Natural killer cell (primary cell): ENCODE measurements at places on chromosomes 3 and 15.

GRCh38 chr15:52673312-52673711 is 5.9 kb downstream of the ATOSA start:
- DNase-seq: no peak

- no peak for DNase-seq
Observed at GRCh38 chr3:11145888-11146287, 8.4 kb upstream of the HRH1 start.

DNA sequence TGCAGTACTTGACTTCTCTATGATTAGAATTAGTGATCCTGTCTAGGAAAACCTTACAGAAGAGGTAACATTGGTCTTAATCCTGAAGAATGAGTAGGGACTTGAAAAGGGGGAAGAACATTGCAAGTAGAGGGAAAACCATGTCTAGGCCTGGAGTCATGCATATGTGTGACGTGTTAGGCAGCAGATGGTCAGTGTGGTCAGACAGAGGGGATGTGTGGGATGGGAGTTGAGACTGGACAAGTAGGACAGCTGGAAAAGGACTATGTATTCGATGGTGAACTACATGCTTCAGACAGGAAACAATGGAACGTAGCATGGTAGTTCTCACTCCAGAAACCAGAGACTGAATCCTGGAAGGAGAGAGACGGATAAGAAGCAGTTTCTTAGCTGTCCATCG is 235.6 kb upstream of the LRTM1 start:
- DNase-seq: no peak

GRCh38 chr3:45944830-45945620 is 1.8 kb downstream of the CXCR6 start:
- DNase-seq: no peak

DNA sequence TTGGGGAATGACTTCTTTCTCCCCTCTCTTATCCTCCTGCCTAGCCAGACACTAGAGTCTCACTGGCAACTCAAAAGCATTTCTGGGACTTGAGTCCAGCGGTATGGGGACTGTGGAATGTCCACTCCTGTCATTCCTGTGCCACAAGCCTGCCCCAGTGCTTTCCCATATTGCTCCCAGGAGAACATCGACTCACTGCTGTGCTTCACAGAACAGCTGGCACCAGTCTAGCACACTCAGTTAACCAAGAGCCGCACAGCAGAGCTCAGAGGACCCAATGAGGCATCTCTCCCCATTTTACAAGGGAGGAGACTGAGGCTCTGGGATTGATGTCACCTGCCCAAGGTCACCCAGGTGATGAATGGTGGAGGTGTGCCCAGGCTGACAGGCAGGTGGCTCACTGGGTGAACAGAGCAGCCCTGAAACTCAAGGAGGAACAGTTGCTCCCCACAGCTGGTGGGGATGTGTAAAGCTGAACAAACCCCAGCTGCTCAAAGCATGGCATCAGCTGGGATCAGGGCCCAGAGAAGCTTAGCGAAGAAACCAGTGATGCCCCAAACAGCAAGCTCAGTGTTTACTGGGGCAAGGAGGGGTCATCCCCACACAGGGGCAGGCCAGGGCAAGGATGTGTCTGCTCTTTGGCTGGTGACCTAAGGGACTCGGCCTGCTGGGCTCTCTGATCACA is 35.4 kb upstream of the DUSP7 start:
- DNase-seq: no peak

GRCh38 chr3:113255100-113255853 is 43.9 kb downstream of the BOC start:
- DNase-seq: no peak

DNA sequence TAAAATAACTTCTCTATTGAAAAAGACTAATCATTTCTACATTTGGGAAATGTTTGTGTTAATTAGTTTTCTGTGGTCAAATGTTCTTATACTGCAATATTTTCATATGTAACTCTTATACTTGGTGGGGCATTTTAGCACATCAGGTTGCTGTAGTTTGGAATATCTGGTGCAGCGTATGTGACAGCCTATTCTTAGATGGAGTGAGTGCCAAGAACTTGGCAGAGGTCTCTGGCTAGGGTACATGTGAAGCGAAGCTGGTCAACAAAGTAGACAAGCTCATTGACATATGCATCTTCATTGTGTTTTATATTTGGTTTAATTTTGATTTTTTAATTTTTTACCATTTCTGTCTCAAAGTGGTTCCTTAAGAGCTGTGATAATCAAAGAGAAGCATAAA is 53.2 kb downstream of the CHAC1 start:
- DNase-seq: no peak

GRCh38 chr3:125602752-125603649 is 7.7 kb upstream of the OSBPL11 start:
- no peak for DNase-seq

DNA sequence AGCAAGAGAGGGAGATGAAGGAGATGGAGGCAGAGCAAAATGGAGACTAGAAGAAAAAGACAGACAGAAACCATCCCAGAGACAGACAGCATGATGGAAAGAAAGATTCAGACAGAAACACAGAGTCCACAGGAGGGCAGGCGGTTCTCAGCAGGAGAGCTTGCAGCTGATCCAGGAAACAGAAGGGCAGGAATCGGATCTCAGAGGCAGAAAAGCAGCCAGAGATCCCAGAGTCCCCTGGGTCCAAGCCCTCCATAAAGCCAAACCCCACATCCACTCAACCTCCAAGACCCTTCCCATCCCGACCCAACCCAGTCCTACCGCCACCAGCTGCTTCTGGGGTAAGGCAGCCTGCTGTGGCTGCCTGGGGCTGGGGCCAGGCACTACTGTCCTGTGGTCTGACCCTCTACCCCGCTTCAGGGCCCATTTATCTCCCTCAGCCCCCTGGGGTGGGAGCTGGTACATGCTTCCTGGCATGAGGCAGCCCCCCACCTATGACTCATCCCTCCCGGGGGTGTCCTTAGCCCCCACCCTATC is at the start of gene UCN2:
TSS of gene UCN2 (minus strand) at position 400 of the 537 bp plus-strand sequence. CDS start 657 bp downstream, outside the sequence.
- DNase-seq: no peak

GRCh38 chr3:188092648-188093047 is 61.3 kb upstream of the LPP start:
- DNase-seq: no peak

GRCh38 chr3:15081960-15082664 is 16.8 kb downstream of the RBSN start:
- DNase-seq: no peak

GRCh38 chr3:66336333-66336766 is 115.5 kb downstream of the SLC25A26 start:
- DNase-seq: no peak

DNA sequence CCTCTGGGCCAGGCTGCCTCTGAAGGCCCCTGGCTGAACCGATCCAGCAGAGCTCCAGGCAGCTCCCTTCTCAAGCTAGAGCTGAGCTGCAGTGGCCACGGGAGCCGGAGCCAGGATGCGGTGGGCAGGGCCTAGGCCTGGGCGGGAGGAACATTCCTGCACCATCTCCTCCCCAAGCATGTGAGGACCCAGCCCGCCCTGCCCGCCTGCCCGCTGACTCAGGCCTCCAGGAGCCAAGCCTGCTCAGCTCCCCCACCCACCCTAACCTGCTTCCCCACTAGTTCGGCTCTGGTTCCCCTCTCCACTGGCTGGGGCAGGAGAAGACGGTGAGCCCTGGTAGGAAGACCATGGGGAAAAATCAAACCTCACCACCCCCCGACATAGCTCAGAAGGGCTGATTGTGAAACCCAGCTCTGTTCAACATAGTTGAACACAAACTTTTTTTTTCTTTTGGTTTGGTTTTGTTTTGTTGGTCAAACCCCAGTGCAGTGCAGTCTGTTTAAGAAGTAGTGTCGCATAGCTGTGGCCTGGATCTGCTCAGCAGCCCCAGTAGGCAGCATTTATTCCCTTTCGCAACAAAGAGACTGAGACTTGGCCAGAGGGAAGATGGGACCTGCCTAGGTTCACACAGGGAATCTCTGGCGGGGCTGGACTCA is 13.5 kb downstream of the SNX33 start:
- no peak for DNase-seq

GRCh38 chr3:113620091-113620490 is 76.4 kb downstream of the USF3 start:
- no peak for DNase-seq

- DNase-seq: no peak
Observed at GRCh38 chr15:79132770-79133169, 42.2 kb upstream of the RASGRF1 start.

DNA sequence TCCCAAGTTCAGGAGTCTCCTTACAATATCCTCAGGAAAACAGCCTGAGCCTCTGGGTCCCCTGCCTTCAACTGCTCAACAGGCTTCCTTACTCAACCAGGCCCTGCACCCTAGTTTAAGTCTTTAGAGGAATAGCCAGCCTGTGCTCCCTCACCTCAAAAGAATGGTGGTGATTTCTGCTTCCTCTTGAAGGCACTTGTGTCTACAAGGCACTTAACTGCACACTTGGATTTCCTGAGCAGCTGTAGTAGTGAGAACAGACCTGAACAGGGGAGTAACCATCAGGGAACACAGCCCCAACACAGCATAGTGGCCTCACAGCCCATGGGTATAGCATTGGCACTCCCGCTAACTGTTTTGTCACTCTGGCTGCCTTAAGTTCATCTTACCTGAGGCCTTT is 244.3 kb downstream of the MYRIP start:
- no peak for DNase-seq

DNA sequence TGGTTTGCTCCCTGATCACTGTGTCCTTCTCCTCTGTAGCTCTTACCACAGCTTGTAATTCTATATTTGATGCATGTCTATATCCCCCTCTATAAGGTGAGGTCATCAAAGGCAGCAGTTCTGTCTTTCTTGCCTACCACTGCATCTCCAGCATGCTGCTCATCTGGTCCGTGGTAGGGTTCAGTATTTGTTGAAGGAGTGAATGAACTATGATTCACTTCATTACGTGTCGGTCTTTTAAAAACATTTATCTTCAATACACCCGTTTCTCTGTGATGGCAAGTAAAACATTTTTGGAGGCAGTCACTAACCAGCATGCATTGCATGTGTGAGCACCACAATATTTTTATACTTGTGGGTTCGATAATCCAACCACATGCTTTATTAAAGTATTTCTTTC is 27.6 kb downstream of the CHST14 start:
- no peak for DNase-seq

- no peak for DNase-seq
Observed at GRCh38 chr15:45417303-45417950, 39.1 kb upstream of the GATM start.

DNA sequence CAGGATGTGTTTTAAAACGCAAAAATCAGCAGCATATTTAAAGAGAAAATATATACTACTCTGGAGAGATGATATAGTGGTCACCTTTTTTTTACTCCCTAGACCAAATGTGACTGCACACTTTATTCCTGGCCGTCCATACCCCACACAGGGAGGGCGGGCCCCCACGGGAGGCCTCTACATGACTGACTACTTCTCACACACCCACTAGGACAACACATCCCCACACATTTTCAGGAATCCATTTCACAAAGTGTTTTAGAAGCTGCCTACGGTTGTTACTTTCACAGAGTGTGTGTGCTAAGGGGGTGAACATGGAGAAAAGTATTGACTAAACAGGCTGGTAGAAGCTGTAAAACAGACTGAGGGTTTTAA is 67.9 kb downstream of the CHSY1 start:
- DNase-seq: no peak

DNA sequence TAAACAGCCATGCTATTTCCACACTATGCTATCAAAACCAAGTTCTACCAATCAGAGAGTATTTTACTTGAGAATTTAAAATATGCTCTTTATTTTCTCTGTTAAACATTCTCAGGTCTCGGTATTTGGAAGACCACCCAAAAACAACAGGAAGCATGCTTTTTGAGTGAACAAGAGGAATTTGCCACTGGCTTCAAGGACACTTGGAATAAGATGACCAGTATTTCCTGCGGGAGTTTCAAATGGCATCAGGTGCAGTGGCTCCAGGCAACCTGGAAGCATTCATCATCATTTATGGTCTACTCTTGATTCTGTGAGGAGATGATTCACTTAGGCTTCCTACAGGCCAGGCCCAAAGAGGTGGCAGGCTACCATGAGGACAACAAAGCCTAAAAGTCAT is 305.7 kb upstream of the ATP11B start:
- DNase-seq: no peak

DNA sequence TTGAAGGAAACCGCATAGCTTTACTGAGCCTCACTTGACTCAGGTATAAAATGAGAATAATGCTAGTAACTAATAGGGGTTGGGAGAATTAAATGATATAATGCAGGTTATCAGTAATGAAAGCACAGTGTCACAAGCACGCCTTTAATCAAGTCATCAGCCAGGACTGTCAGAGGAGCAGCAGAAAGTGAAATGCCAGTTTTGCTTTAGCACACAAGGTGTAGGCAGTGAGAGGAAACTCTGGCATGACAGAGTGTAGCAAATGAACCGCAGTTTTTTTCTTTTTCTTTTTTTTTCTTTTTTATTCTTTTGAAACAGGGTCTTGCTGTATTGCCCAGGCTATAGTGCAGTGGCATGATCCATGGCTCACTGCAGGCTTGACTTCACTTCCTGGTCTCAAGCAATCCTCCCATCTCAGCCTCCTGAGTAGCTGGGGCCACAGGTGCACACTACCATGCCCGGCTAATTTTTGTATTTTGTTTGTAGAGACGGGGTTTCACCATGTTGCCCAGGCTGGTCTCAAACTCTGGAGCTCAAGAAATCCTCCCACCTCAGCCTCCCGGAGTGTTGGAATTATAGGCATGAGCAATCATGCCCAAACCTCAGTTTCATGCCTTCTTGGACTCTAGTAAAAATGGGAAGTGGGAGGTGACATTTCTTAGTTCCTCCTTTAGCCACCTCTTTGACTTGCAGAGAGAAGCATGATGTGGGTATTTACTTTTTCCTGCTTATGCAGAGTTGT is 9.7 kb upstream of the SCAANT1 start:
- DNase-seq: no peak

GRCh38 chr3:152379415-152380042 is 110.8 kb downstream of the MBNL1 start:
- no peak for DNase-seq

DNA sequence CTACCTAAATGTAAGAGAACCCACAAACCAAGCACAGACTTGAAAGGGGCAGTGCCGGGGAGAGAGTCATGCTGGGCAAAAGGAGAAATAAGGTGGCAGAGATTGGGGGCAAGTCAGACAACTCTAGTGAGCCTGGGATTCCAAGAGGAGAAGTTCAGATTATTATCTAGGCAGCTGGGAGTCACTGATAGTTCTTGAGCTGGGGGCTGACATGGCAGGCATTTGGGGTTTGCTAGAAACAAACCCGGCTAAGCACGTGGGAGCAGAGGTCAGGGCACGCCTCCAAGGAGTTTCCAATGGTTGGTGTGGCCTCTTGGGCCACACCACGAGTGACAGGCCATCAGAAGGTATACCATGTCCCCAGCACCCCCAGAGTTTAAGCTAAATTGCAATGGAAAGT is 27.6 kb downstream of the SLC6A6 start:
- DNase-seq: no peak

- DNase-seq: no peak
Observed at GRCh38 chr3:197446700-197447056, 109.1 kb downstream of the BDH1 start.

GRCh38 chr15:50687302-50687902 is 805 bp upstream of the TRPM7 start:
- no peak for DNase-seq
